ENCODE measurements at places on chromosomes 2 and 18.

GRCh38 chr2:233051241-233052149 lies 8.6 kb upstream of the INPP5D start:
- DNase-seq, result no peak

DNA sequence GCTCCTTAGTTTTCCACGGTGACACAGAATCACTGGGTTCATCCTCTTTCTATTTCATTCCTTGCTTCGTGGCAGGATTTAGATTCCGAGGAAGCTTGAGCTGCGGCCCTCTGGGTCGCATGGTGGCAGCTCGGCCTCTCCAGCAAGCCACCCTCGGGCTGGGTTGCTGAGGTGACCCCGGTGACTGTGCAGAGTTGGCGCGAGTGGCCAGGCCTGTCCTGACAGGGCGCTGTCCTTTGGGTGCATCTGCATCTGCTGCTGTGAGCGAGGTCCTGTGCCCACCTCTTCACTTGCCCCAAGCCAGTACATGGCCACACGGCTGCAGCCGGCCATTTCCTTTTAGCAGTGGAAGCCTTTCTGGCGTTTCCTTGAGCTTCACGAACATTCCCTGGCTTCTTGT lies 21.8 kb downstream of the PRELID3A start:
- no peak for DNase-seq

DNA sequence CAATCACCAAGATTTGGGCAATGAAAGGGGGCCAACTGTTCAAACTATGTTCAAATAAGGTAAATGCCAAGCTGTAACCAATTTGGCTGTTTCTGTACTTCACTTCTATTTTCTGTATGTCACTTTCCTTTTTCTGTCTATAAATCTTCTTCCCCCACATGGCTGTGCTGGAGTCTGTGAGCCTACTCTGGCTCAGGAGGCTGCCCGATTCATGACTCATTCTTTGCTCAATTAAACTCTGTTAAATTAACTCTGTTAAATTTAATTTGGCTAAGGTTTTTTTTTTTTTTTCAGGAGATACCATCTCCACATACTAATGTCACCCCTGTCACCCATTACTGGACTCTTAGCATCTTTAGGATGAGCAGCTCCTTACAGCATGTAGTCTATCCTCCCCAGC lies 178.8 kb upstream of the TWIST2 start:
- no peak for DNase-seq

DNA sequence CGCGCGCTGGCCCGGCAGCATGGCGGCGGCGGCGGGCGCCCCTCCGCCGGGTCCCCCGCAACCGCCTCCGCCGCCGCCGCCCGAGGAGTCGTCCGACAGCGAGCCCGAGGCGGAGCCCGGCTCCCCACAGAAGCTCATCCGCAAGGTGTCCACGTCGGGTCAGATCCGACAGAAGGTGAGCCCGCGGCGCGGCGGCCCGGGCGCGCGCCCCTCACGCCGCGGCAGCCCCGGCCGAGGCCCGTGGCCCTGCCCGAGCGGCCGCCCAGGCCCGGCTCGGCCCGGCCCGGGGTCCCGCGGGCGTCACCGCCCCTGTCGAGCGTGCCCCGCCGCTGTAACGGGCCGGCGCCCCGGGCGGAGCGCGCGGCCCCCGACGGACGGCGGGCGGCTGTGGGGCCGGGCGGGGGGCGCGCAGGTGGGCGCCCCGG lies 218 bp downstream of the DGKD start:
- DNase-seq, result no peak

DNA sequence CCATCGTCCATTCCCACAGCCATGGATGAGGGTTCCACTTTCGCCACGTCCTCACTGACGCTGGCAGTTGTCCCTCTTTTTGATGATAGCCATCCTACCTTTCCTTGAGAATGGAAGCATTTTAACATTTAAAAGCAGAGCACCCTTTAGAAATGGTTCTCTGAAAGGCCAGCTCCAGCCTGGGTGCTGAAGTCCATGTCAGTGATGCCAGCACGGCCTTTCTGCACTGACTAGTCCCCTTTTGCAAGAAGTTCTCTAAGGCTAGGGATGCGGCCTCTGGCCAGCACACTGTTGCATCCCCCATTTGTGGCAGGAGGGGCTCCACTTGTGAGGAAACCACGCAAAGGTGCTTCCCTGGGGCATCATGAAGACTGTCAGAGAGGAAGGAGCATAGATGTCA lies 203.5 kb downstream of the MGAT5 start:
- no peak for DNase-seq

DNA sequence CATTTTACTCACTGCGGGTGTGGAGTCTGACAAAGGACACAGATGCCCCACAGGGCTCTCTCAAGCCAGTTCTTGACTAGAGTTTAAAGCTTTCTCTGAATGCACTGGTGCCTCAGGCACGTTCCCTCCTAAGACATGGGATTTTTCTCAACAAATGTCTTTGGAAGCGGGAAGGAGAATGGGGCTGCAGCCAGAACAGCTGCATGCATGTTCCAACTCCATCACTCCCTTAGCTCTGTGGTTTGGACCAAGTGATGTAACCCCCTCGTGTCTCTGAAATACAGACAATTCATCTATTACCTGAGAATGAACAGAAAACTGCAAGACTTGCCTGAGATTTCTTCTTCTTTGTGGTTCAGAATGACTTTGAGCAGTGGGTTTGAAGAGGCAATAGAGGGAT lies 141.7 kb upstream of the SERPINE2 start:
- DNase-seq, result no peak

DNA sequence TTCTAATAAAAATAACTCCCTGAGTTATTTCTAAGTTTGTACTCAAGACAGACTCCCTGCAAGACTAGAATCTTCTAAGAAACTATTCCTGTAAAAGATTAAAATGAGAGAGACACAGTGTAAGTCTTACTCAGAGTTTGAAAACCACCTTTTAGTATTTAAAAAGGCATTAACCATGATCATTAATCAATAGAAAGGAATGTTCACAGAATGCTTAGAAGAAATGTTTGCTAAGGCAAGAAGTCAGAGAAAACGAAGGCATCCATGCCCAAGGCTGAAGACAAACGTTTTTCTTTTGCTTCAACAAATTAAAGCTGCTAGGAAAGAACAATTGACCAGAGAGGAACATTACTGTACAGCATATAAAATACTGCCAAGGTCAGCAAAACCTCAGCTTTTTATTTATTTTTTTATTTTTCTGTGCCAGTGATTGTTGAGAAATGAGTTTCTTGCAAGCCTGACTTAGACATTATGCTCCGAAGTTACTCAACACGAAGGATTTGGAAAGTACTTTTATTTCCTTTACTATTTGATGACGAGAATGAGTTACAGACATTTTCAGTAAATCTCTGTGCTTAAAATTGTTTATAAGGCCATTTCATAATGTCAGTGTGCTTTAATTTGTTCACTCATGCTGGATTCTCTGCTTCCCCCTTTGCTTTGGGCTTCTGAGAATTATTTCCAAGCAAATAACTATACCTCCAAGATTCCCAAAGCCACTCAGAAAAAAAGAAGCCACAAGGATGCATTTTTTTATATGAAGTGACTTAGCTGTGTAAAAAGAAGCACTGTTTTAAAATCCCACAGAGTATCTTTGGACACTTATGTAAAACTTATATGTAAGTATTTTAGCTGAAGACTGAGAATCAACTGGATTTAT lies 20.5 kb downstream of the RND3 start:
- no peak for DNase-seq

- no peak for DNase-seq
These were observed 4.0 kb downstream of the SLC4A3 start for GRCh38 chr2:219631406-219631891.

- no peak for DNase-seq
These were observed 39.8 kb upstream of the PCBP1 start for GRCh38 chr2:70047451-70047850.
